ENCODE measurements at places on chromosomes 3 and 15.
A peak's percentile ranks its signal among the peaks of the same experiment; 100 is the strongest.

DNA sequence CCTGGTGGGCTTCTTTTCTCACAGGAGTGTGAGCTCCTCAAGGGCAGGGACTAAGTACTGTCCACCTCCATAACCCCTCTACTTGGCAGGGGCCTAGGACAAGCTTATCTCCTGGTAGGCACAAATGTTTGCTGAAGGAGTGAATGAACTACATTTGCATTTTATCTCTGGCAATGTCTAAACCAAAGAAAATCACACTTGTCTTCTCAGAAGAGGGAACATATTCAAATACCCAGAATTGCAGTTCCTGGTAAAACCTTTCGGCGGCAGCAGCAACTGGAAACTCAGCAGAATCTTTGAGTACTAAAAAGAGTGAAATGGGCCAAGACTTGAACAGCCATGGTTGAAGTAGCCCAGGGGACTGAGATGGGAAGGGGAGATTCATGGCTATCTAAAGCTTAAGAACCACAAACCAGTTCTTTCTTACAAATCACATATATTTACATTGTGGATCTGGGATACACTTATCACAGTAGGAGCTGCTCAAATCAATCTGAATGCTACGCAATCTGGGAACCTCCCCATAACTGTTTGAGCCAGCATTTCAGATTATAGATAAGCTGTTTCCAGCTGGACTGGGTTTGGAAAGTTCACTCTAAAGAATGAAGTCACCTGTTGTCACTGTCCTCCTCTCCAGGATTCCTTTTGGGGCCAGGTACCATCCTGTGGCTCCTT lies 18.7 kb upstream of the PTPN9 start:
- DNase-seq, result no peak

DNA sequence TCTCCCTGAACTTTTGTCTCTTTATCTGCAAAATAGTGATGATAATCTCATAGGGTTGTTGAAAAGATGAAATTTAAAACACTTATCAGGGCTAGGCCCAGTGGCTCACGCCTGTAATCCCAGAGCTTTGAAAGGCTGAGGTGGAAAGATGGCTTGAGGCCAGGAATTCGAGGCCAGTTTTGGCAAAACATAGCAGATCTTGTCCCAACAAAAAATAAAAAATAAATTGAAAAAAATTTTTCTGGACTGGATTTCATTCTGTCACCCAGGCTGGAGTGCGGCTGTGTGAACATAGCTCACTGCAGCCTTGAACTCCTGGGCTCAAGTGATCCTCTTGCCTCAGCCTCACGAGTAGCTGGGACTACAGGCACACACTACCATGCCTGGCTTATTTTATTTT lies 29.6 kb downstream of the LMLN start:
- no peak for DNase-seq

DNA sequence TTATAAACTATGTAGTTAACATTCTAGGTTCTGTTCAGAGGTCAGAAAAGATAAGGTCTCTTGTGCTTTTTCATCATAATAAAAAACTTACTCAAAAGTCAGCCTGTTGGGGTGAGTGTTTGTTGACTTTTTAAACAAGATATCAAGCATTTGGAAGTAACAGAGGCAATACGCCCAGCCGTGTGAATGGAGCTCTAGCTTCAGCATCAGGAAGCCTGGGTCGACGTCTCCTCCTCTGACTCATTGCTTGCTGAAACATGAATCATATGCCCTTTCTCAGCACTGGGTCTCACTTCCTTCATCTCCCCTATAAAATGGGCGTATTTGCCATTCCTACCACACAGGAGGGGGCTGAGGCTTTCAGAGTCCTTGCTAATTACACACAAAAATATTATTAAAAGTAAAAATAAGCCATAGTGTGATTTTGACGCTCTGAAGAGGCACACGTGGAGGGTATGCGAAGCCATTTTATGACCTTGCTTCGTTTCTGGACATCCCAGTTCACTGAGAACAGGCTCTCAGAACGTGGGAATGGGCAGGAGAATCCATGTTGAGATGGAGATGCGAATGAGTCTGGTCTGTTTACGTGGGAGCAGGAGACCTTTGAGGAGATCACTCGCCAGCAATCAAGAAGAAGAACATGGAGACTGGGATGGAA lies 220.8 kb upstream of the TPRG1 start:
- DNase-seq, result no peak

DNA sequence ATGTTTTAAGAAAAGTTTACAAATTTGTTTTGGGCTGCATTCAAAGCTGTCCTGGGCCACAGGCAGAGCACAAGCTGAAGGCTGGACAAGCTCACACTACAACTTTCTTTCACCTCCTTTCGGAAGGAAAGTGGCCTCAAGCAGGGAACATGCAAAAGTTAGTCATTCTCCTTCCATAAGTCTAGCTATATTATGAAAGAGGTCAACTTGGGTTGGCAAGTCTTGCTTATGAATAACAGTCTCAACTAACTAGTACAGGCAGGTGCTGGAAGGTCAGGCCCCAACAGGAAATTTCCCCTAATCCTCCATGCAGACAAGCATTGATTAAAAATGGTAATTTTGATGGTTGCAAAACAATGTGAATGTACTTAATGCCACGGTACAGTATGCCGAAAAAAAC lies 69.4 kb downstream of the OSBPL10 start:
- no peak for DNase-seq

DNA sequence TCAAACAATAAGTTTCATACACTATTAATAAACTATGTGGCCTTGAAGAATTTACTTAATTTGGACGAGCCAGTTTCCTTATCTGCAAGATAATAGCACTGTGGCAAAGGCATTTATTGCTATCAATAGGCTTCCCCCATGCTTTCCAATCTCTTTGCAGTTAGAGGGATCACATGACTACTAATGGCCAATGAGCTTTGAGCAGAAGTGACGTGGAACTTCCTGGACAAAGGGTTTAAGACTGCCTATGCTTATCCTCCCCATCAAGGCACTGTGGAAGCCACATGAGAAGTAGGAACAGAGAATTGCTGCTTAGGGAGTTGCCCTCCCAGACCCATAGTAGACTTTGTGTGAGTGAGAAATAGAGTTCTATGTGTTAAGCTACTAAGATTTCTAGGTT lies 16.7 kb upstream of the ZMAT3 start:
- no peak for DNase-seq

GRCh38 chr3:45715945-45716344 lies 26.7 kb downstream of the SACM1L start:
- no peak for DNase-seq

GRCh38 chr15:35934383-35935049 lies 388.6 kb upstream of the DPH6 start:
- no peak for DNase-seq

- DNase-seq, result no peak
Observed at GRCh38 chr15:95561463-95561862, 769.0 kb upstream of the NR2F2 start.

- DNase-seq, result peak; percentile 28
Observed at GRCh38 chr3:66038726-66039589, at the start of gene MAGI1. Gene MAGI1, minus strand, starts transcription at chr3:66038918. Its CDS starts 610 bp downstream, at chr3:66038308.

DNA sequence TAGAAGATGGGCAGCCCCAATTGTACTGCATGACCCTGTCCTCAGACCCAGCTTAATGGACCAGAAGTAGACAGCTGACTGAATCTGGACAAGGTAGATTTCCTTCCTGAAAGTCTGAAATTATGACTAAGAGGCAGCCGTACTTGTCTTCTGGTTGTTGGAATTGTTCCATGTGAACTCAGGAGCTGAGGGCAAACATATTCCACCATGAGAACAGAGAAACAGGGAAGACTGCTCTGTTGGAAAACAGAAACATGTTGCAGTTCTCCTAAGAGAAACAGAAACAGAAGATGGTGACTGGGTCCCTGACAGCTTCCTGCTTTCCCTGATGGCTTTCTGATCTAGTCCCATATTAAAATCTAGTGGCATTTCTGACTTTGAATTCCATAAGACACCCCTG lies 24.1 kb downstream of the POPDC2 start:
- no peak for DNase-seq

Measured in NCI-H187 treated with DMSO at 0.1 percent for 48 hours (cell line).